Foreskin fibroblast (primary cell): ENCODE measurements at places on chromosomes 3 and 15.

GRCh38 chr15:52734329-52734728 is 55.1 kb upstream of the ATOSA start:
- DNase-seq: peak; percentile 21

- no peak for DNase-seq
Observed at GRCh38 chr3:40843851-40844548, 319.2 kb downstream of the ZNF621 start.

GRCh38 chr15:44570361-44570760 is 33.4 kb downstream of the EIF3J start:
- DNase-seq: no peak

DNA sequence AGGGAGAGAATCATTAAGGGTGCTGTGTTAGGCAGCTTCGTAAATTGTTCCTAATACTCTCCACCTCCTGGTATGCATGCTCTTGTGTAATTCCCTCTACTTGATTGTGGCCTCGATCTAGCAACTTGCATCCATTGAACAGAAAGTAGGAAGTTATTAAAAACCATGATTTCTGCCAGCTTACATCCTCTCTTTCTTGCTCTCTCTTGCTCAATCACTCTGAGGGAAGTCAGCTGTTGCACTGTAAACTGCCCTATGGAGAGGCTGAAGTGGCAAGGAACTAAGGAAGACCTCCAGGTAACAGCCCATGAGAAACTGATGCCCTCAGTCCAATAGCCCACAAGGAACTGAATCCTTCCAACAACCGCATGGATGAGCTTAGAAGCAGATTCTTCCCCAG is 92.6 kb downstream of the ERC2 start:
- DNase-seq: no peak

- no peak for DNase-seq
Observed at GRCh38 chr3:141677701-141678100, 60.4 kb upstream of the RNF7 start.

DNA sequence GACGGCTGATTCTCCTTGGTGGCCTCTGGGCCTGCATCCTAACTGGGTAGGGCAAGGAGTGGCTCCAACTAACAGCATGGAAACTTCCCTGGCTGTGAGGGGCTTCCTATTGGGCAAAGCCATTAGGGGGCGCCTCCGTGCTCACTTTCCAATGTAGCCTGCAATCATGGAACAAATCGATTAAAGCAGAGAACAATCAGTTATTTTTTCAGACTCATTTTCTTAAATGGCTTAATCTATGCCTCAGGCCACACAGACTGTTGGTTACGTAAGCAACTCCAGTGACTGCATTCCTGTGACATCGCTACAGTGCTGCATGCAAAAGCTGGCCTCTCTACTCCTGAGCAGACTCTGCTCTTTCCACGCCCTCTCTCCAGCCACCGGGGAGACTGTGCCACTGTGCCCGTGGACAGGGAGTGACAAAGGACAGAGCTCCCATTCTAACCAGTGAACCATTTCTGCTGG is 278.9 kb downstream of the KLF13 start:
- no peak for DNase-seq

DNA sequence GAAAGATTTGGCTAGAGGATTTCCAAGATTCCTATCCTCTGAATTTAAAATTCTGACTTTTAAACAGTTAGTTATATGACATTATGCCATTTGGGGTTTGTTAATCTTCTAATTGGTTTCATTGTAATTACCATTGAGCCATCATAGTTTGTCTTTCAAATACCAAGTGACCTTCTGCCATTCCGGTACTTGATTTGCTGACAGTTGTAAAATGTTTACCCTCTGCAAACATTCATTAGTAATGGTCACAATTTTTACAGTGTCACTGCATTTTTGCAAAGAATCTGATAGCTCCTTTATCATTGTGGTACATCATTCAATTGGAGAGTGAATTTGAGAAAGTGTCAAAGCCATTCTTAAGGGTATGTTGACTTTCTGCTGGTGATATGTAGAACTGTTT is 645.0 kb upstream of the TBL1XR1 start:
- no peak for DNase-seq

DNA sequence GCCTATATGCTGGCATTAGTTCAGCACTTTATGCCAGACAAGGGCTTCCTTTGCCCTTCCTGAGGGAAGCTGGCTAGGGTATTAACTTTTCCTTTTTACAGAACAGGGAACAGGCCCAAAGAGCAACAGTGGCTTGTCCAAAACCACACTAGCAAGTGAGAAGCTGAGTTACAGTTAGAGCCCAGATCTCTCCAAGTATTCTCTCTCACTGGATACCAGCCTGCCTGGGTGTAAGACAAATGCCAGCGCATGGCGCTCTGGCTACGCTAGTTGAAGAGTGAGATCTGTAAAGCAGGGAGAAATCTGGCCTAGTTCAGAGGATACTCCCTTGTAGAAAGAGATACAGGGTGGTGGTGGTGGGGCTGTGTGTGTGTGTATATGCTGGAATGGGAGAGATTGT is 38.4 kb downstream of the RAB11A start:
- DNase-seq: no peak

GRCh38 chr3:57980416-57980815 is 27.8 kb upstream of the FLNB start:
- no peak for DNase-seq

DNA sequence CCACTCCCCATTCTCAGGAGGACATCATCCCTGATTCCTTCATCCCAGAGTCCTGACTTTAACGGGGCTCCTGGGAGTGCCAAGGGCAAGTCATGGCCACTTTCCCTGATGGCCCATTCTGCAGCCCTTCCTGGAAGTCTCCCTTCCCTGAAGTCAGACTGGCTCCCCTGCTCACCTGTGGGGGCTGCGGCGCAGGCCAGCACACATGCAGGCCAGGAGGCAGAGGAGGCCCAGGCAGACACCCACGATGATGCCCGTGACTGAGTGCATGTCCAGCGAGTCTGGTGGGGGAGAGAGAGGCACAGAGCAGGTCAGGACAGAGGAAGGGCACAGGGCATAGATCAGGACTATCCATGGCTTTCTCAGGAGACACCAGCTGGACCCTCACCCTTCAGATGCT is 8.6 kb upstream of the IGDCC3 start:
- no peak for DNase-seq

- no peak for DNase-seq
Observed at GRCh38 chr15:91953432-91953831, 99.9 kb downstream of the SLCO3A1 start.
